ENCODE measurements at places on chromosomes 5 and 9.

DNA sequence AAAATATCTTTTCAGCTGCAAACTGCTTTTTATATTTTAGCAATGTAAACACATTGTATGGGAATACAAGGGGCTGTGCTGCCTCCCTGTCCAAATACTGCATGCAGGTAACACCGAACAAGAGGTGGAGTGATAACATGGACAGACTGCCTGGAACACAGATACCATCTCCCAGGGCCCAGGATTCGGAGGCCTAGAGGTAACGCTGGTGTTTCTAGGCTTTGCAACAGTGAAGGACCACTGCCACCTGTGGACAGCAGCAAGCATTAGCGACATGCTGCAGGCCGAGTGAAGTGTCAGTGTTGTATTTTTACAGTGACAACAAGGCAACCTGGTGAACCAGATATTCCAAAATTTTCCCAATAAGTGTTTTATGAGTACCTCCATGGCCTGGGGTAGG lies 379.1 kb downstream of the DMRT2 start:
- peak; percentile 4 for DNase-seq

- DNase-seq = no peak
These were observed 106.2 kb downstream of the KLHL3 start for GRCh38 chr5:137629646-137630045.

DNA sequence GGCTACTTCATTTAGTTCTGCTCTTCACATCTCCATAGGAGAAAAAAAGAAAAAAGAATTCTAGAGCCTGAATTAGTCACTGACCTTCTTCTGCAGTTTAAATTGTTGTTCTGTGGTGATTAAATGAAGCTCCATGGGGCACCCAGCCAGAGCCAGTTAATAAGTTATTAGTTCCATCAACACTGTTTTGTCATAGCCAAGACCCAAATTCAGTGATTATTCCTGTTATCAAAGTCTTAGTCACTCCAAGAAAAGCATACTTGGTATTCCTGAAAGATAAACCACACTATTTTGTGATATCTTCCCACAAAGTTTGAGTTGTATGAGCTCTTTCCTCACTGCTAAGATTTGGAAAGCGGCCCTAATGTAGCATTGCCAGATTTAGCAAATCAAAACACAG lies 134.8 kb upstream of the RGMB start:
- peak; percentile 63 for DNase-seq

GRCh38 chr9:104686081-104686480 lies 8.2 kb upstream of the OR13D1 start:
- DNase-seq = no peak

- no peak for DNase-seq
These were observed 100.9 kb downstream of the FBXO38 start for GRCh38 chr5:148484651-148485050.

- peak; percentile 18 for DNase-seq
These were observed 13.0 kb downstream of the SLC4A9 start for GRCh38 chr5:140372971-140373487.

DNA sequence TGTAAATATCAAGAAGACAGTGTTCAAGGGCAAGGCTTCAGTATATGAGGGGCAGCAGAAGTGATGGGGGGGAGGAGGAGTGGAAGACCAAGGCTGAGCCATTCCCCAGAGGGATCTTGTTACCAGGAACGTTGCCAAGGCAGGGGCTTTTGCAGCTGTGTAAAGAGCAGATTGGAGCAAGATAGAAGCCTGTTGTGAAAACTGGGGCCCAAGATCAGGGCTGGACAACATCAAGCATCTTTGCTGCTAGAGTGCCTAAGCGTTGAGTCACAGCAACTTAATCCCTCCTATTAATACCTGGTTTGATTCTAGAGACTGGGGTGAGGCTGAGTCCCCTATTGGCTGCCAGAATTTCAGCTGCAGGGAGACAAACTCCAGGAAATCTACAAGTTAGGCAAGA lies 18.4 kb upstream of the ERCC6L2 start:
- DNase-seq = no peak

DNA sequence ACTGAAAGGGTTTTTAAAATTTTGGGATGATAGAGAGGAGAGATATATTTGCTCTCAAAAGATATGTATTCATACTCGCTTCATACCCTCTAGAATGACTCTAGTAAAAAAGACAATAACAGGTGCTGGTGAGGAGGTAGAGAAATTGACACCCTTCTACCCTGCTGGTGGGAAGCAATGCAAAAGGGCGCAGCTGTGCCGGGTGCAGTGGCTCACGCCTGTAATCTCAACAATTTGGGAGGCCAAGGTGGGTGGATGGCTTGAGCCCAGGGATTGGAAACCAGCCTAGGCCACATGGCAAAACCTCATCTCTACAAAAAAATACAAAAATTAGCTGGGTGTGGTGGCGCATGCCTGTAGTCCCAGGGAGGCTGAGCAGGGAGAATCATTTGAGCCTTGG lies 33.9 kb upstream of the NXNL2 start:
- no peak for DNase-seq

DNA sequence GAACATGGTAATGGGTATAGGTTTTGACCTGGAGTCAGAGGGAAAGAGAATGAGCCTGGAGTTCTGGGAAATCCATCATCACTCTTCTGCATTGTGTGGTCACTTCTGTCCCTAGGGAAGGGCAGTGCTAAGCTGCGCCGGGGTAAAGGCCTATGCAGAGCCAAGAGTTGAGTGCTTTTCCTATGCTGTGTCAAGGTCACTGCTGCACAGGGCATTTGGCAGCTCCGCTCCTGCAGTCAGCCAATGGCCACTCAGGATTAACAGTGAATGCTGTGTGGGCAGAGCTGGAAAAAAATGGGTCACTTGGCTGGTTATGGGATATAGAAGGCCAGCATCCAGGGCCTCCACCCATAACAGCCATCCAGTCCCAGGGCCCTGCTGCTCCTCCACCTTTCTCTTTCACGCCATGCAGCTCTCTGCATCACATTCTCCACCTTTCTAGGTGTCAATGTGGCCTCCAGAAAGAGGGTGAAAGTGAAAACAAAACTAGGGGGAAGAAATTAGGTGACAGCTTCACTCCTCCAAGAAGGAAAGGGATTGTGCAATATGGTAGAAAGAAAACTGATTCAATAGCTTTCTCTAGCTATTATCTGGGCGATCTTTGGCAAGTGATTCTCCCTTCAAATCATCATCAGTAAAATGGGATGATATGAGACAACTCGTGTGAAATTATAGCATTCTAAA lies 279.3 kb upstream of the ANKRD55 start:
- no peak for DNase-seq

- no peak for DNase-seq
These were observed 337.7 kb downstream of the PLK2 start for GRCh38 chr5:58122157-58122556.

DNA sequence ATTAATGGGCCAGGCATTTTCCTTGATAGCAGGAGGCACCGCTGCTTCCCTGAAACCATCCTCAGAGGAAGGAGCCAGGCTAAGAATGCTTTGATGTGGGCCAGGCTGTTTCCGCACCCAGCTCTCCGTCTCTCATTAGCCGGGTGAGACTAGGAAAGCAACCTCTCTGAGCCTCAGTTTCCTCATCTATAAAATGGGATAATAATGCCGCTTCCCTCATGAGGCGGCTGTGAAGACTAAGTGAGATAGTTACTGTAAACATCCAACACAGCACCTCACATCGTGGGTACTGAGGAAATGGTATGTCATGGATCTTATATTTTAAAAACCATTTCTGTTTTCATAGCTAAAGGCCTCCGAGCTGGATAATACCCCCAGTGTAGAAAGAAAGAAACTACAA lies 46.5 kb downstream of the NEK6 start:
- no peak for DNase-seq

GRCh38 chr5:98492258-98492657 lies 281.2 kb upstream of the RGMB start:
- no peak for DNase-seq

DNA sequence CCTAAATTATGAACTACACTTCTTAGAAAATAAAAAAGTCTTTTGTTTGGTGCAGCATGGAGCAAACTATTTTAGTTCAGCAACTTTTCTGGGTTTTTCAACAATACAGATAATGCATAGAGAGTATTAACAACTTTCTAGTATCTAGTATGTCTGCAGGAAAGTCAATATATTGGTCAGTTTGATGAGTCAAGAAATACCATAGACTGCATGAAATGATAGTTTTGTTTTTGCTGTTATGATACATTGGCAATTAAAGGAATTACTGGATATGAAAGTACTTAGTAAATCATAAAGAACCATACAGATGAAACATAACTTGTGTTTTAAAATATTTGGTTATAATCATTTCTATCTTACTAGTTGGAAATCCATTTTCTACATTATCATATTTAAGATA lies 173.5 kb downstream of the GIN1 start:
- no peak for DNase-seq

DNA sequence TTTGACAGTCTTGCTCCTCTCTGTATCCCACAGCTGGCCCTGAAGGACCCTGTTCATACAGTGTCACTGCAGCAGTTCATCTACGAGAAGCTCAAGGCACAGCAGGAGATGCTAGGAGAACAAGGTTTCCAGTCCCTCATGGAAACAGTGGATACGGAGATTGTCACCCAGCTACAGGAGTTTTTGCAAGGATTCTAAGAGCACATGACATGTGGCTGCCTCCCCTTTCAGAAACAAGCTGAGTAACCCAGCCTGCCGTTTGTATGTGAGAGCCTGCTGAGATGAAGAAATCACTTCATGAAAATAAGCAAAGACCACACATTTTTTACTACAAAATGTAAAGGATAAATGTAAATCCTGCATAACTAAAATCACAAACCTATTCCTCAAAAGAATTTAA lies 48.5 kb downstream of the LRRC70 start:
- no peak for DNase-seq

GRCh38 chr5:22351178-22351577 lies 502.0 kb downstream of the CDH12 start:
- no peak for DNase-seq

DNA sequence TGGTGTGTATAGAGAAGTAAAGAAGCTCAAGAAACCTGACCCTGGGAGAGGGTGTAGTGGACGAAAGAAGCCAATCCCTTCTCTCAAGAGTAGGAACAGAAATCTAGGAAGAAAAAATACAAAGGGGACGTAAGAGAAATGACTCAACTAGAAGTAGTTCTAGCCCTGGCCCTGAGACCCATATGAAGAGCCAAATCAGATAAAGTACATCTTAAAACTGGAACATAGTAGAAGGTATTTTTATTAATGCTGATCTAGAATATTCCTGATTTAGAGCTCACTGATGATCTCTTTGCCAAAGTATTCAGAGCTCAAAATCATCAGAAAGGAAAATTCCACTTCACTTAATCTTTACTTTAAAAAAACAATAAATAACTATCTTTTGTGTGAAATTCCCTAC lies 184.8 kb downstream of the MLLT3 start:
- no peak for DNase-seq

GRCh38 chr9:97935276-97935675 lies 2.7 kb downstream of the HEMGN start:
- DNase-seq = no peak

GRCh38 chr5:141527426-141527825 lies 38.5 kb downstream of the PCDHGC5 start:
- DNase-seq = no peak

GRCh38 chr9:137303151-137303892 lies 1.3 kb upstream of the NRARP start:
- no peak for DNase-seq

DNA sequence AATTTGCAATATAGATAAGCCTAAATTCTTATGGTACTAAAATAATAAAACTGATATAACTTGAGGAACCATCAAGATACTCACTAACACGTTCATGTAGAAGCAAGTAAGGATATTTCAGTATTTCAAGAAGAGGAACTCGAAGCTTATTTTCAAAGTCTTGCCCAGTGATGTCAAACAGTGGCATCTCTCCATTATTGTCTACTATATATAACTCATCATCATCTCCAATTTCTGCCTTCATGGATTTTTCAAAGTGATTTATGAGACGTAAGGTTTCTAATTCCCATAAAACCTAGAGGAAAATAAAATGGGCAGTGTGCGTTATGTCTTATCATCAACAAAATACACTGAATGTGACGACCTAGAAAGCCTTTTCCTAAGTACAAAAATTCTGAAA lies 8.6 kb downstream of the SETX start:
- DNase-seq = no peak

GRCh38 chr5:57311251-57311650 lies 137.4 kb downstream of the GPBP1 start:
- DNase-seq = no peak

DNA sequence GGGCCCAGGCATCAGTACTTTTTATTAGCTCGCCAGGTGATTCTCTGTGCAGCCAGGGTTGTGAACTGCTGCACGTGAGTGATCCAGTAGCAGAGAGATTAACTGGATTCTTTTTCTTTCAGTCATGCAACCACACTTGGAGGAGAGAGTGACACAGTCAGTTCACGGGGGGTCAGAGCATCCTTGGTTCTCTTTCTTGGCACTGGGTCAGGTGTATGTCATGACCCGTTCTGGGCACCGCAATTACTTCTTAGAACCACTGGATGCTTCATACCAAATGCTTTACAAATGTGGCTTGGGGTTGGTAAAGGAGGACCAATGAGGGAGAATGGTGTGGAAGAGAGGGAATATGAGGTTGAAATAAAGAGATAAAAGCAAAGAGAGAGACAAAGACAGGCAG lies 368.7 kb downstream of the MLLT3 start:
- no peak for DNase-seq

DNA sequence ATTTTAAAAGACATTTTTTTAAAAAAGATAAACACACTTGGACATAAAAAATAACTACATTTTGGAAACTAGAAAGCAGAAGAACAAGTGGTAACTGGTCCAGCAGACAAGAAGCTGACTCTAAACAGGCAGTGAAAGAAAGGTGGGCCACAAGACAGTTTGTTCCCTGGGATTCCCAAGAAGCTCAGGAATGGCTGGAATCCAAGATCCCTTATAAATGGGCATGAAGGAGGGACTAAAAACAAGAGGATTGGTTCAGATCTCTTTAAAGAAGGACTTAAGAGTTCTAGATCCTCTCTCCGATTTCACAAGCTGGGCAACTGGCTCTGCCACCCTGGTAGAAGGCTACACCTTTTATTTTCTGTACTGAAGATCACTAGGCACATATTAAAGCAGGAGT lies 102.8 kb downstream of the ARL15 start:
- no peak for DNase-seq

GRCh38 chr9:112894699-112895098 lies 4.0 kb upstream of the SLC46A2 start:
- no peak for DNase-seq

Measured in kidney epithelial cell (primary cell).